ENCODE measurements at places on chromosomes 7 and 10.

DNA sequence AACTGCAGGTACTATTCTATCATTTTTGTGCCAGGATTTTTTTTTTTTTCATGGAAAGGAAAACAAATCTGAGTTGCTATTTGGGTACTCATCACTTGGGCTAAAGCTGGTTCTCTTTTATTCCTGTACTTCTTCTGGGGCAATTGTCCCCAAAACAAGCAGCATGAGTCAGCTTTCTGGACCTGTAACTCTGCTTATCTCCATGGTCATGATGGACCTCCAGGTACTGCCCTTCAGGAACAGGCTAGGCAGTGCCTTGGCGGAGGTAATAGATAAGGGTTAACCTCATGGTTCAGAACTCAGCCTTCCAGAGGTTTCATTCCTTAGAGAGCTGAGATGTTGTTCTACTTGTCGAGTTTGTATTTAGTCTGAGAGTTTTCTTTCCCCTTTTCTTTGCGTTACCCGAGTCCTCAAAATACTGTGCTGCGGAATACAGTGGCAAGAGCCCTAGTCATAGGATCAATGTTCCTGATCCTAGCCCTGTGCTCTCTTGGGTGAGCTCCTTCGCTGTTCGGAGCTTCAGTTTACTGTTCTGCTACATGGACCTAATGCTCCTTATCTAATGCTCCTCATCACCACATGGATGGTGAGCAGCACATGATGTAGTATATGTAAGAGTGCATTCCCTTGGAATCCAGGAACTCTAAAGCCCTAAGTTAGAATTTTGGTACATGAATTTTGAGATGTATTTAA, 74.6 kb downstream of the LRGUK start:
- DNase-seq, result no peak

- DNase-seq, result no peak
Measured at GRCh38 chr7:94476251-94476840, 33.3 kb upstream of the CASD1 start.

GRCh38 chr10:89153116-89153515, 54.0 kb downstream of the CH25H start:
- no peak for DNase-seq

GRCh38 chr7:30276203-30276900, 8.0 kb upstream of the ZNRF2 start:
- peak; percentile 64 for DNase-seq

DNA sequence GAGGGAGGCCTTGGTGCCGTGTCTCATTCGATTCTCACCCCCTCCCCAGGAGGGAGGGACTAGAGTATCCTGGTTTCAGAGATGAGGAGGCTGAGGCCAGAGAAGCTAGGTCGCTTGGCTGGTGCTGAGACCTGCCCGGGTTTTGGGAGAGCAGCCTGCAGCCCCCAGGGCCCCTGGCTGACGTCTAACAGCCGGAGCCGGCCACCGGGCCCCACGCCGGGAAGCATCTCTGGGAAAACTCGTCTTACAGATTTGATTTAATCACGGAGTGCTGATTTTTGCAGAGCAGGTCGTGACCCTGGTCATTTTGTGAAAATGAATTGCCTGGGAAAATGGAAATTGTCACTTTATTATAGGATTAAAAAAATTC, 97.5 kb downstream of the MICALL2 start:
- no peak for DNase-seq

DNA sequence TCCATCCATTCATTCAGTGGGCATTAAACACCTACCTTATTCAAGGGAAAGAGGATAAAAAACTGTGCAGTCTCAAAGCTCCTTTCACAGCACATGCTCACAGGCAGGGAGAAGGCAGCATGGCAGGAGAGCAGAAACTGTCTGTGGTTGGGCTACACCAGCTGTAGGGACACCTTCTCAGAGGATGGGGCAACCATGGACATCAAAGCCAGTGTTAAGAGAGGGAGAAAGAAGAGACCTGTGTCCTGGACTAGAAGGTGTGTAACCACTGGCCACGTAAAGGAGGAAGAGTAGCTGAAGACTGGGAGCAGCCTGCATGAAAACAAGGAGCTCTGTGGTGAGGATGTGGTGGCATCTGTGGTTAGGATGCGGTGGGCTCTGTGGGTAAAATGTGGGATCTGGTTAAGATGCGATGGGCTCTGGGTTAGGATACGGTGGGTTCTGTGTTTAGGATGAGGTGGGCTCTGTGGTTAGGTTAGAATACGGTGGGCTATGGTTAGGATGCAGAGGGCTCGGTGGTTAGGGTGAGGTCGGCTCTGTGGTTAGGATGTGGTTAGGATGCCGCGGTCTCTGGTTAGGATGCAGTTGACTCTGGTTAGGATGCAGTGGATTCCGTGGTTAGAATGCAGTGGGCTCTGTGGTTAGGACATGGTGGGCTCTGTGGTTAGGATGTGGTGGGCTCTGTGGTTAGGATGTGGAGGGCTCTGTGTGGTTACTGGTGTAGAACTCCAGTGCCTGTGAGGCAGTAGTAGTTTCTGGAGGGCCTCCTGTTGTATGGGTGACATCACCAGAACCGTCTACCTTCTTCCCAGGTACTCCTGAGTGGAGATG, 197.6 kb downstream of the WDR37 start:
- no peak for DNase-seq

DNA sequence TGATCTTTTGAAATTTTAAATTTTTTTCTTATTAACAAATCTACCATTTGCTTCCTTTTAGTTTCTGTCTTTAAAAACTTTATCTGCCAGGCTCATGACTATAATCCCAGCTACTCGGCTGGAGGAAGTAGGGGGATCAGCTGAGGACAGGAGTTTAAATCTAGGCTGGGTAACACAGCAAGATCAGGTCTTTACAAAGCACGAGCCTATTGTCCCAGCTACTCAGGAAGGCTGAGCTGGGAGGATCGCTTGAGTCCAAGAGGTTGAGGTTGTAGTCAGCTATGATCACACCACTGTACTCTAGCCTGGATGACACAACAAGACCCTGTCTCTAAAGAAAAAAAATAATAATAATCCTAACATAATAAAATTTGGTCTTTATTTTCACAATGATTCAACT, 17.5 kb downstream of the DPY19L1 start:
- no peak for DNase-seq

DNA sequence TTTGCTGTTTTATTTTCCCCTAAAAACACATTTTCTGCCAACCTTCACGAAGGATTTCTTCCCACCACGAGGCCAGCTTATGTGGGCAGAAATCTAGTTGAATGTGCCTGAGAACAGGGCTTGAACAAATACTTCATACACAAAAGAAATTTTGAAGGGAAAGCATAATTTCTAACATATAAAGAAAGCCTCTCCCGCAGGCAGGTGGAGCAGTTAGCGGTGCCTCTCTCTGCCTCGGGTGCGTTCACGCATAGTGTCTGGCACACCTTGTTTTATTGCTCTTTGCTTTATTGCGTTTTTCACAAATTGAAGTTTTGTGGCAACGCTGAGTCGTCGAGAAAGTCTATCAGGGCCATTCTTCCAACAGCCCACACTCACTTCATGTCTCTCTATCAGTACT, 7.0 kb upstream of the CSGALNACT2 start:
- DNase-seq, result no peak

DNA sequence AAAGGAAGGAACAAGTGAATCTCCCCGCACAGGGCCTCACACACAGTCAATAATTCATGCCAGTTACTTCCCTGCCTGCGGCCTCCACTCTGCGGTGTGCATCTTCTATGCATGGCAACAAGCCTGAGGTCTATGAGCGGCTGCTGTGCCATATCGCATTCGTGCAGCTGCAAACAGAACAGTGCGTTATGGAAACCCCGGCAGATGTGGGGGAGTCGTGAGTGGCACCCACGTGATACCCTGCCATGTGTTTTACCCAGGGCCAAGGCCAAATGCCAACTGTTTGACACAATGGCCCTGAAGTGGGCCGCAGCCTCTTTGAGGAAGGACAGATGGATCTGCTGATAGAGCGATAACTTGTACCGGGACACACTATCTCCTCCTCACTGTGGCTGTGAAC, 13.4 kb downstream of the TNS3 start:
- DNase-seq, result no peak

DNA sequence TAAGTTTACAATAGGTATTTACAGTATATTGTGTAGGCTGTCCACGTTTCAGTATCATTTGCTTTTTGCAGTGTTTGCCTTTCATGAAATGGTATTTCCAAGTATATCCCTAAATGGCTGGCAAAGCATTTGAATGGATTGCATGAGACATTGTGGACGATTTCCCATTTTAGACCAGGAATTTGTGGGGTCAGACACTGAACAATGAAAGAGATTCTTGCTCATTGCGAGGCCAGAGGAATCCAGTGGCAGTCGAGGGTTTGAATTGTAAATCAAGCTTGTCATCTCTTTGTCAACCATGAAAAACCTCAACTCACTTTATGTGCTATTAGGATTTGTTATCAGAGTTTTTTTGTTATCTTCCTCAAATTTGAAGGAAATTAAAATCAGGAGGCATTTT, 70.8 kb downstream of the CREB5 start:
- no peak for DNase-seq

- DNase-seq, result no peak
Measured at GRCh38 chr7:55005241-55005851, 13.5 kb upstream of the EGFR start.

DNA sequence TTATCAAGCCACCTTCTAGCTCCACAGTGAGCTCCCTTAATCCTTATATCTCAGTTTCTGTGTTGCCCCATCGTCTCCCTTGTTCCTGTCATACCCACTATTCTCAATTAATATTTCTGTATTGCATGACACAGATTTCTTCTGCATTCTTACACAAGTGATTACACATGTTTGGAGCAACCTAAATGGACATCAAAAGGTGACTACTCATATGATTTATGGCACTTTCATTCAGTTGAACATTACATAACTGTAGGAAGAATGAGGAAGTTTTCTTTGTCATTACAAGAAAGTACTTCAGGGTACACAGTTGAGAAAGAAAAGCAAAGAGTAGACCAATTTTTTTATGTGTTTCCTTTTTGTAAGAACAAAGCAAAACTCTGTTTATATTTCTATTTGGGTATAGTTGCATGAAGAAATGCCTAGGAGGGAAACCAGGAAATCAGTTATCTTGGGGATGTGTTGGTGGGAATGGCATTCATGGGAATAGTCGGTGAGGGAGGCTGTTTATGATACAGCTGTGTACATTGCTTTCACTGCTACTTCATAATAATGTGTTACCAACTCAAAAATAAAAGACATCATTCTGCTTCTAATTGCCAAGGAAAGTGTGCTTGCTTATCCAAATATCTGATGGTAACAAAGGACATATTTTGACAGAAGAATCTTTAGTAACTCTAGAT, 23.6 kb upstream of the PRSS37 start:
- DNase-seq, result no peak

DNA sequence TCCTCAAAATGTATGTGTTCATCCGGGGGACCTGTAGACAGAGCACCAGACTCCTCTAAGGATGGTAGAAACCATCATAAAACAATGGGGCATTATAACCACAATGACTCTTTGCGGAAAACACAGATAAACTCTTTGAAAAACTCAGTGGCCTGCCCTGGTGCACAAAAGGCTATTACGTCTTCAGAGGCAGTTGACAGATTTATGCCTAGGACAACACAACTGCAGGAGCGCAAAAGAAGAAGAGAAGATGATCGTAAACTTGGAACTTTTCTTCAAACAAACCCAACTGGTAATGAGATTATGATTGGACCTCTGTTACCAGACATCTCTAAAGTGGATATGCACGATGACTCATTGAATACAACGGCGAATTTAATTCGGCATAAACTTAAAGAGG, 6.0 kb downstream of the RBM48 start:
- no peak for DNase-seq

DNA sequence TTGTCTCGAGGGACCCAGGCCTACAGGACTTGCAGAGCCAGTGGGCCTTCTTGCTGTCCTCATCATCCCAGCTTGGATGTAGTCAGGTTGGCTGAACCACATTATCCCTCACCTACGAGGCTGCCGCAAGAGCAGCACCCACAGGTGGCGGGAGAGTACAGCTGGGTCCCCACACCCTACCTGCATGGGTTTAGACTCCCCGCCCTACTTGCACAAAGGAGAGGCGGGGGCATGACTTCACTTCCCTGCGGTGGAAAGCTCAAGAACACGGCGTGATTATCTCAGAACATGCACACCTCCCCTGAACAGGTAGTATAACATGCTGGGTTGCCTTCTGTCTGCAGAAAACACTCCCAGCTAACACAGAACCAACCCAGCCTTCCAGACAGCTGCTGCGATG, 57.5 kb downstream of the CTBP2 start:
- DNase-seq, result no peak

GRCh38 chr7:111931016-111931517, 275.1 kb downstream of the DOCK4 start:
- no peak for DNase-seq

- no peak for DNase-seq
Measured at GRCh38 chr7:1679326-1679965, 9.4 kb downstream of the ELFN1 start.

DNA sequence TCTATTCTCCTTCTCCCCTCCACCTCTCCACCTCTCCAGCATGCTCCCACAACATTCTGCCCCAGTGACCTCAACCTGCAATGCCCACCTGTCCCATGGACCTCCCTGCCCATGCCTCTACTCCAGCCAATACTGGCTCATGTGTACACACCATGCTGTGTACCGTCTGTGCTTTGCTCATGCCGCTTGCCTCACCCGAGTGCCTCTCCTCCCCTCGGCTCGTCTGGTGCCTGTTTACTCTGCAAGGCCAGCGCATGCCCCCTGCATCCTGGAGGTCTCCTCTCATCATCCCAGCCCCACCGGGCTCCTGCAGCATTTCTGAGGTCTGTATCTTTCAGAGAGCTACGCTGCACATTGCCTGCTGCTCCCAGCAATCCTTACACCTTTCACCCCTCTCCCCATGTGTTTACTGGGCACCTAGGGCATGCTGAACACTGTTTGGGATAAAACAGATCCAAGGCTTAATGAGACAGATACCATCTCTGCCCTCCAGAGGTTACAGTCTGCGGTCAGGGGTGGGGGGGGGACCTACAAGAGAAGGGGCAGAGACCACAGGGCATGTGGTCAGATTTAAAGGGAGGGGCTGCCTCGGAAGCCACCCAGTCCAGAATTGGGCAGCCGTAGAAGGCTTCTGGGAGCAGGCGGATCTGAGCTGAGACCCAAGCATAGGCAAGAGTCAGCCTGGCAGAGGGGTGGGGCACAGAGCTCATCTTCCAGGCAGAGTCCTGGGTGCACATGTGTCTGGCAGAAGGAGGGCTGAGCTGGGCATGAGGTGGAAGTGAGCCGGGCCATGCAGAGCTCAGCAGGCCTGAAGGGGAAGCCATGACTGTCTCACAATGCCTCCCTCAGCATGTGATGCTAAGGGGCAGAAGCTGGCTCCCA, 29.6 kb upstream of the PSAP start:
- DNase-seq, result no peak

DNA sequence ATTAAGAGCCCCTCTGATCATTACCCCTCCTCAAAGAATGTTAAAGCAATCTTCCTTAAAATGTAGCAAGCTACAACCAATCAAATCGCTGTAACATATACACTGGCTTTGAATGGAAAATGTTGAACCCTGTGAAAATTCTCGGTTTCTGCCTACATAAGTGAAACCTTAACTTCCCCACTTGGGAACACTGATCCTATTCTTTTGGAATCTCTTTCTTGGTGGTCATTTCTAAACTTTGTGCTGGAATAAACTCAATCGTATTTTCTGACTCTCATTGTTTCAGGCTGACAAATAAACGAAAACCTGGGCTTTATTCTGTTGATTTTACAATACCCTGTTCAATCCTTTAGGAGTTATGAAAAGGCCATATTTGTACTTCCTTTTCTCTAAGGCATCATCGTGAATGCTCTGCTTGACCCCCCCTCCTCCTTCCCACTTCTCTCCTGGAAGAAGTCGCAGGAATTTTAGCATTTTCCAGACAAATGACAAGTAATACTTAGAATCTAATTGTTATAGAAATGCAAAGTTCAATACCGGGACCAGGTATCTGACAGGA, 155.1 kb upstream of the FAM13C start:
- DNase-seq, result no peak

Measured in activated CD4-positive, alpha-beta T cell treated with anti-CD3 and anti-CD28 coated beads, Interleukin-2, amount 10 ng/mL, durations not matched to agents 7 days and 5 days (primary cell).